ENCODE measurements at places on chromosomes 13 and 19. TPM values are rescaled to one million over a fixed set of nuclear protein-coding genes. Genes with fewer than 3 reads are reported as not detected.
A peak's percentile ranks its signal among the peaks of the same experiment; 100 is the strongest.

The POLR2I gene
- 55.0 TPM for total RNA-seq

The SIGLEC8 gene
- not detected for total RNA-seq

DNA sequence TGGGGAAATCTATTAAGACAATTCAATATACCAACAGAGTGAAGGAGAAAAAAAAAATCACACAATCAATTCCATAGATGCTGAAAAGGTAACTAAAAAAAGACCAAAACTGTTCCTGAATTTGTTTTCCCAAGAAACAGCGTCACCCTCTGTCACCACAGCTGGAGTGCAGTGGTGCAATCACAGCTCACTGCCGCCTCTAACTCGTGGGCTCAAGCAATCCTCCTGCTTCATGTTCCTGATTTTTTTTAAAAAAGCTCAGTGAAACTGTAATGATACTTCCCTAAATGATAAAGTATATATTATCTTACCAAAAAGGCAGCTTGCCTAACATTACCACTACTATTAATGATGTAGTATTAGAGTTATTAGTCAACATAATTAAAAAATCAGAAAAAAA is 19.6 kb upstream of the ZFP14 start:
- no peak for DNase-seq

The DOCK9 gene
- 51.6 TPM for total RNA-seq

DNA sequence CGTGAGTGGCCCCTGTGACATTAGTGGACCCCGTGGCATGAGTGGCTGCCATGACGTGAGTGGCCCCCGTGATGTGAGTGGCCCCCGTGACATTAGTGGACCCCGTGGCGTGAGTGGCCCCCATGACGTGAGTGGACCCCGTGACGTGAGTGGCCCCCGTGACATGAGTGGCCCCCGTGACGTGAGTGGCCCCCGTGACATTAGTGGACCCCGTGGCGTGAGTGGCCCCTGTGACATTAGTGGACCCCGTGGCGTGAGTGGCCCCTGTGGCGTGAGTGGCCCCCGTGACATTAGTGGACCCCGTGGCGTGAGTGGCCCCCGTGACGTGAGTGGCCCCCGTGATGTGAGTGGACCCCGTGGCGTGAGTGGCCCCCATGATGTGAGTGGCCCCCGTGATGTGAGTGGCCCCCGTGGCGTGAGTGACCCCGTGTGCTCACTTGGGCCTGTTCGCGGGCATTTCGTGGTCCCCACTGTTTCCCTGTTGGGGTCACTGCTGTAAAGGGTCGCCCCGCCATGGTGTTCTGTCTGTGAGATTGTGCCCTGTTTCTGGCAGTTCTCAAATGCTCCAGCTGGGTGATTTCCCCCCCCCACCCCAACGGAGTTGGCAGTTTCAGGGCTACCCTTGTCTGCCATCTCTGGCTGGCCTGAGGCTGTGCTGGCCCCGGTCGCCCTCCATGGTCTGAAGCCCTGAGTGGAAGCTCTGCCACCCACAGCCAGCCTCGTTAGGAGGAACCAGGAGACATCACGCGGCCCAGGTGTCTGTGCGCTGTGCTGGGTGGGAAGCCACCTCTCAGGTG is 64.2 kb downstream of the MCF2L start:
- no peak for DNase-seq

GRCh38 chr13:24652359-24652758 is 27.8 kb upstream of the ATP12A start:
- no peak for DNase-seq

DNA sequence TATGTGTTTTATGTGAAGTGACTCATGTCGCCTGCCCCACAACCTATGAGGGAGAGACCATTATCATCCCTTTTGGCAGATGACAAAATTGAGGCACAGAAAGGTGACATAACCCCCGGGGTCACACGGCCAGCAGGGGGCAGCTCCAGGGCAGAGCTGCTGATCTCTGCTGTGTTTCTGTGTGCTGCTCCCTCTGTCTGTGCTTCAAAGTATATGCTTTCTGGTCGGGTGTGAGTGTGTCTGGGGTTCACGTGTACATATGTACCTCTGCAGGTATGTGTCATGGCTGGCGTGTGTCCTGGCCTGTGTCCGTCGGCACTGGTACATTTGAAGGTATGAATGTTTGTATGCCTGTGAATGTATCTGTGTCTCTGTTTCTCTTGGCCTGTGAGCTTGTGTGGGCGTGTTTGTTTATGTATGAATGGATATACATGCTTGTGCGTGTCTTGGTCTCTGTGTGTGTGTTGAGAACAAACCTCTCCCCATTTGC is 7.1 kb downstream of the LIPE start:
- DNase-seq, result peak; percentile 82

- DNase-seq, result no peak
Measured at GRCh38 chr19:47187335-47187655, 43.7 kb downstream of the BBC3 start.

DNA sequence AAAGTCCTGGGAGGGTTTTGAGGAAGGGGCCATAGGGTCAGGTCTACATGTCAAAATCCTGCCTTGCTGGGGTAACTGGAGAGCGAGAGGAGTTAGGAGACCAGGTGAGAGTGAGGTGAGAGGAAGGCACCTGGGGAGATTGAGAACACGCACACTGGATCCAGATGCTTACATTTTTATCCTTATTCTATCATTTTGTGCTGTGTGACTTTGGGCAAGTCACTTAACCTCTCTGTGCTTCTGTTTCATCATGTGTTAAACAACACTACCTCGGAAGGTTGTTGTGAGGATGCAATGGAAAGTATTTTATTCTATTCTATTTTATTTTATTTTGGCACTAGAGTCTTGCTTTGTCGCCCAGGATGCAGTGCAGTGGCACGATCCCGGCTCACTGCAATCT is 3.5 kb downstream of the C19orf81 start:
- no peak for DNase-seq

- no peak for DNase-seq
Measured at GRCh38 chr13:102147353-102147752, 254.5 kb downstream of the FGF14 start.

DNA sequence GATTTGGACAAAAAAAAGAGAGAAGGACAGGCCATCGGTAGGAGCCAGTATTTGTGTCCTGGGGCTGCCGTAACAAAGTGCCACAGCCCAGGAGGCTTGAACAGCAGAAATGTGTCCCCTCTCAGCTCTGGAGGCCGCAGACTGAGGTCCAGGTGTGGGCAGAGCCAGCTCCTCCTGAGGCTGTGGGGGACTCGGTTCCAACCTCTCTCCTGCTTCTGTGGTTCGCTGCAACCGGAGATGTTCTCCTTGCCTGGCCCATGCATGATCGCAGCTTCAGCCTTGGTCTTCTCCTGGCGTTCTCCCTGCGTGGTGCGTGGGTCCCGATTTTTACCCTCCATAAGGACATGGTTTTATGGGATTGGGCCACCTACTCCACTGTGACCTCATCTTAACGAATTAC is 85.9 kb upstream of the SOX1 start:
- DNase-seq, result no peak

GRCh38 chr19:19259741-19260140 is 13.4 kb downstream of the TM6SF2 start:
- no peak for DNase-seq

DNA sequence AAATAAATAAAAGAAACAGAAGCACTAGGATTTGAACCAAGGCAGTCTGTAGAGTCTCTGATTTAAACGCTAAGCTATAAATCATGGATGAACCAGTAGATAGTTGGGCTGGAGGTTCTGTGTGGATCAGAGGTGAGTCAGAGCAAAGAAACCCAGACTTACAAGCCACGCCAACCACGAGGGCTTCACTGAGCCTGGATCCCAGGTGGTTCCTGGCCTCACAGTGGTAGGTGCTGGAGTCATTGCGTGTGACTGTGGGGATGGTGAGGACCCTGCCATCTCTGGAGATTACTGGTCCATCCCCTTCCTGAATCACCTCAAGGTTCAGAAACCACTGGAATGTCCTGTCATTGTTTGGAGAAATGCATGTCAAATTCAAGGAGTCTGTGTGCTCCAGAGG is 19.3 kb upstream of the CEACAM20 start:
- DNase-seq, result no peak

The ZNF302 gene
- total RNA-seq, result 20.7 TPM

The TLE5 gene
- total RNA-seq, result 286 TPM

The SIGLEC5 gene
- total RNA-seq, result not detected

The CELF5 gene
- total RNA-seq, result 0.42 TPM

The GPALPP1 gene
- 35.7 TPM for total RNA-seq

The COX7A1 gene
- not detected for total RNA-seq

GRCh38 chr19:2479556-2480194 is 3.7 kb downstream of the GADD45B start:
- no peak for DNase-seq

The DBP gene
- 8.2 TPM for total RNA-seq

The KCTD12 gene
- total RNA-seq, result 3.3 TPM

The RASL11A gene
- total RNA-seq, result 5.6 TPM

- no peak for DNase-seq
Measured at GRCh38 chr13:29323954-29324353, 271.5 kb downstream of the SLC7A1 start.

- DNase-seq, result no peak
Measured at GRCh38 chr19:35458731-35459391, 10.8 kb downstream of the FFAR2 start.

DNA sequence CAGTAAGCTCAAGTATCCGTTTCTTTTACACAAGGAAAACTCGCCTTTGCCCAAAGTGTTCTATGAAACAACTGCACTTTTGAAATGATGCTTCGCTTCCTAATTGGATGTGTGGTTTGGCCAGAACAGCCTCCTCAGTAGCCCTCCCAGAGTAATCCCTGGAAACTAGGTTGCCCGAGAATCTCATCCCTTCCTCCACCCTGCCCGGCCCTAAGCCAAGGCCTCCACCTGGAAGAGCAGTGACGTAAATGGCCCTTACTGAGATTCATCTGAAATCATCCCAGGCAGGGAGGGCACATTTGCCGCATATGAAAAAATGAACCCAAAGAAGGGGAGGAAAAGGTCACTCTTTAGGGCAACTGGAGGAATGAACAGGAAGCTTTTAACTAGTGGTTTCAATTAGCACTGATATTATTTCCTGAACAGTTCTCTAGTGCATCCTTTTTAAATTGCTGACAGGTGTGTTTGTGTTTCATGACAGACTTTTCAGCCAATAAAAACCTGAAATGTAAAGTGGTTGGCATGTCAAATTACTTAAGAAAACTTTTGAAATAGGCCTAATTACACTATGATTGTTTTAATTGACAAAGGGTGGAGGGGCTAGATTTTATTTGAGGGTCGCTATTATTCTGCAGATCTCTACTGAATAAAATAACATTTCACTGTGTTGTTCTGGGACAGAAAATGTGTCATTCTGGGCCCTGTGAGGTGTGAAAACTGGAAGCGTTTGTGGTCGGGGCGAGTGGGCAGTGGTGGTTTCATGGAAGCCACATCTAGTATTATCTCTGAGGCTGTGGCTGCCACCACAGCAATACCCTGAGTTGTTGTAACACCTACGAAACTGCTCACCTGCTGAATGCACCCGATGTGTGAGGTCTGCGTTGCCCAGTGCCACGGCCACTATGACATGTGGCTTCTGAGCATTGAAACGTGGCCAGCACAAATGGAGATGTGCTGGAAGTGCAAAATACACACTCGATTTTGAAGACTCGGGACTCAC is 112.1 kb downstream of the ZIC5 start:
- DNase-seq, result peak; percentile 77

The ACP5 gene
- 31.5 TPM for total RNA-seq

The SLITRK5 gene
- not detected for total RNA-seq

- DNase-seq, result no peak
Measured at GRCh38 chr13:96680898-96681297, 313.4 kb downstream of the OXGR1 start.

GRCh38 chr13:114004420-114005205 is 30.7 kb upstream of the C13orf46 start:
- DNase-seq, result no peak

DNA sequence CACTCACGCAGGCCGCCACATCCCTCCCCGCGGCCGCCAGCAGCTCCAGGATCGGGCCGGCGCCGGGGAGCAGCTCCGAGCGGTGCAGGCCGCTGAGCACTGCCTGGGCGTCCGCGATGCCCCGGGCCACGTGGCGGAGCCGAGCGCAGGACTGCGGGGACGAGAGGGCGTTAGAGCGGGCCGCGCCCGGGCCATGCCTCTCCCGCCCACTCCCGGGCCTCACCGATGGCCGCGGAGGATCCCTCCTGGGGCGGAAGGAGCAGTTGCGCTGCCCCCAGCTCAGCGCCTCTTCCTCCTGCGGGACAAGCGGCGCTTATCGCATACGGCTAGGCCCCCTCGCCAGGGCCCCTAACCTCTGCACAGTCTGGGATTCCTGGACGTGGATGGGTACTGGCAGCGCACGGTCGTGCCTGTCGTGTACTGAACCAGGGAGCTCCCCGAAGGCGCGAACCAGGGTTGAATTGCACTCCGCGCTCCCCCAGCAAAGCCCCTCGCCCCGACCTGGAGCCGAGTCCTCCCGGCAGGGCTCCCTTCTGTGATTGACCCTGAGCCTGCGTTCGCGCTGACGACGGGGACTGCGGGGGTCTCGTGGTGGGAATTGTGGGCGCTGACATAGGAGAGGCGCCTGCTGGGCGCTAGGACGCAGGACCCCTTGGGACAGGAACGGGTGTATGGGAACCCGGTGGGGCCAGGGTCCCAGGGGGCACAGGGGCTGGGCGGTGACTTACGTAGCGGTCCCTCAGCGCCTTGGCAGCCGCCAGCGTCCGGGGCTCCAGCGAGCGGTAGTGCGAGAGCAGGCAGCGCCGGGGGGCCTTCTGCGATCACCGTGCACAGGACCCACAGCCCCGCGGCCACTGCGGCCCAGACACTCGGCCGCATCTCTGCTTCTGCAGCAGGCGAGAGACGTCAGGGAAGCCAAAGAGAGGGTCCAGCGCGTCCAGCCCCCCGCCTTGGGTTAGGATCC is 673 bp downstream of the IFNL4 start:
- DNase-seq, result no peak

- DNase-seq, result no peak
Measured at GRCh38 chr13:35292329-35292728, 184.2 kb downstream of the MAB21L1 start.

The KDM4B gene
- 37.1 TPM for total RNA-seq

The CLEC4G gene
- total RNA-seq, result not detected

The ZNF98 gene
- total RNA-seq, result not detected

DNA sequence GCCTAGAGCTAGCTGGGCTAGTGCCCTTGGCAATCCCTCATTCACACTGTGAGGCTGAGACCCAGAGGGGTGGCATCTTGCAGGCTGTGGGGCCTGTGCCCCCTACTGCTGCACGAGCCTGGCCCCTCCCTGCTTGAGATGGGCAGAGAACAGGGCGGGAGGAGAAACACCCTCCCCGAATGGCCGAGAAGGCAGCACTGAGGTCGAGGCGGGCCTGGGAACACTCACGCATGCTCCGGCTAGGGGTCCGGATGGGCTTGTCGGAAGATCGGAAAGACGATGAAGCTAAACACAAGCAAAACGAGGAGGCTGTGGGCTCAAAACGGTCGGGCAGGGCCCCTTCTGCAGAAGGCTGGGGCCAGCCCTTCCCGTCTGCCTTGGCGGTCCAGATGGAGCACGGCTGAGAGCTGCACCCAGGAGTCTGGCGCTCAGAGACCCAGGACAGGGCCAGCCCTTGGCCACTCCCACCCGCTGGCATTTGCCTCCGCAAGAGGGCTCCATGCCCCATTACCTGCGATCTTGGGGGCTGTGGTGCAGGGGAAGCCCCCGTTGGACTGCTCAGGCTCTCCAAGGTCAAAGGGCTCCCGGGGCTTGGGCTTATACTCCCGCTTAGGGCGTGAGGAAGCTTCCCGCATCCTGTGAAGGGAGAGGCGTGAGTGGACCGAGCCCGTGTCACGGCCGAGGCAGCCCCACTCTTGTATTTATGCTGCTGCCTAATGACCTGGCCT is 18.9 kb downstream of the MPND start:
- no peak for DNase-seq

The ZNF563 gene
- 8.2 TPM for total RNA-seq

The TMEM190 gene
- not detected for total RNA-seq

GRCh38 chr19:44722131-44723121 is 23.5 kb downstream of the CEACAM16 start:
- DNase-seq, result no peak

The CDC34 gene
- total RNA-seq, result 48.4 TPM

- DNase-seq, result no peak
Measured at GRCh38 chr19:28612275-28612769, 600.6 kb downstream of the UQCRFS1 start.
